Activated CD4-positive, alpha-beta T cell treated with anti-CD3 and anti-CD28 coated beads, Interleukin-2, amount 10 ng/mL, durations not matched to agents 7 days and 5 days (primary cell): ENCODE measurements at places on chromosomes 7 and 10. TPM values are rescaled to one million over a fixed set of nuclear protein-coding genes. Genes with fewer than 3 reads are reported as not detected.

PPP1R17 gene
- not detected for total RNA-seq

PAPOLB gene
- total RNA-seq, result 0.05 TPM

CEP55 gene
- total RNA-seq, result 77.5 TPM

TWIST1 gene
- total RNA-seq, result 0.12 TPM

FAM171A1 gene
- total RNA-seq, result 11.1 TPM

ACTR3C gene
- total RNA-seq, result 6.1 TPM

WNT8B gene
- total RNA-seq, result 0.10 TPM

CFAP69 gene
- not detected for total RNA-seq

CTAGE4 gene
- 1.4 TPM for total RNA-seq

ANKRD61 gene
- not detected for total RNA-seq

SRGN gene
- 174 TPM for total RNA-seq

PTF1A gene
- total RNA-seq, result not detected
